Neural crest cell (in vitro differentiated cells): ENCODE measurements at places on chromosomes 3 and 15. TPM values are rescaled to one million over a fixed set of nuclear protein-coding genes. Genes with fewer than 3 reads are reported as not detected.

DNA sequence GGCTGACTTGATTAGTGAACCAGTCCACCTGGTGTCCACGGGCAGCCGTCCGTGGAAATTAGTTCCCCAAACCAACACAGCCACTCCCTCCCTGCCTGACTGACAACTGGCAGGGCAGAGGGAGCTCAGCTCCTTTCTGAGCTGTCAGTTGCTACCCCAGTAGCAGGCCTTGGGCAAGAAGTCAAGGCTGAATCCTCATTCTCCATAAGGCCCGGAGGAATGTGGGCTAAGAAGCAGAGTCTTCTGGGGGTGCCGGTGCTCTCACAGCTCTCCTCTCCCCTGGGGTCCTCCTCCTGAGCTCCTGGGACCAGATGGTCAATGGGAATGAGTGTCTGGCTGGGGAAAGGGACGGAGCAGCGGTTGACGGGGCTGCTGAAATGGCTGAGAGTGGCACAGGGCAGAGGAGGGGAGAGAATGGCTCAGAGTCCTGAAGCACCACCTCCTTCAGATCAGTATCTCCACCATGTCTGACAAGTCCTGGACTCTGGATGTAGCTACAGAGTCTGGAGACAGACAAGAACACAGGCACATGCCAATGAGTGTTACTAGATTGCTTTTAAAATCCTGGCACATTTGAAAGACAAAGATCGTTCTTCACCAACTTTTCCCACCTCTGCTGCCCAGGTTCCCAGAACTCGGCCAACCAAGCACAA is 16.9 kb downstream of the AMOTL2 start:
- no peaks in the 10 kb centered on the region for H3K27me3 ChIP-seq
- H3K36me3 ChIP-seq: peaks cover 27% of the 10 kb centered on the region
- no peak for DNase-seq

The SPESP1 gene
- not detected in 2 replicates for total RNA-seq

DNA sequence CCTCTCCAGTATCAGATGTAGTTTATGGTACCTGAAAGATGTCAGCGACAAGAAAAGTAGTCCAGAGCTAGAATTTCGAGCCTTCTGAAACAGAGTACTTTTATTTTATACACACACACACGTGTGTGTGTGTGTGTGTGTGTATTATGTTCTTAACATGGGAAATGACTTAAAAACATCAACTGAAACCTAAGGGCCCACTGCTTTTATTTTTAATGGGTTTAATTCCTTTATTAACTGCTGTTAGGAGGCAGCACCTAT is 1.9 kb downstream of the TCF12 start:
- DNase-seq: no peak
- H3K27ac ChIP-seq: peak overlapping the region; percentile 92
- H3K27me3 ChIP-seq: no peaks in the 10 kb centered on the region
- peak overlapping the region; percentile 95 for H3K4me3 ChIP-seq

The P3H2 gene
- total RNA-seq: 2.0 and 4.1 TPM in 2 replicates

The POLR2H gene
- 94.5 and 98.9 TPM in 2 replicates for total RNA-seq

- H3K4me1 ChIP-seq: peaks cover 22% of the 10 kb centered on the region
- no peaks in the 10 kb centered on the region for H3K36me3 ChIP-seq
- no peak overlapping the region for H3K4me3 ChIP-seq
- DNase-seq: no peak
- no peak overlapping the region for H3K27ac ChIP-seq
Measured at GRCh38 chr15:75776065-75776423, 63.4 kb upstream of the CSPG4 start.

DNA sequence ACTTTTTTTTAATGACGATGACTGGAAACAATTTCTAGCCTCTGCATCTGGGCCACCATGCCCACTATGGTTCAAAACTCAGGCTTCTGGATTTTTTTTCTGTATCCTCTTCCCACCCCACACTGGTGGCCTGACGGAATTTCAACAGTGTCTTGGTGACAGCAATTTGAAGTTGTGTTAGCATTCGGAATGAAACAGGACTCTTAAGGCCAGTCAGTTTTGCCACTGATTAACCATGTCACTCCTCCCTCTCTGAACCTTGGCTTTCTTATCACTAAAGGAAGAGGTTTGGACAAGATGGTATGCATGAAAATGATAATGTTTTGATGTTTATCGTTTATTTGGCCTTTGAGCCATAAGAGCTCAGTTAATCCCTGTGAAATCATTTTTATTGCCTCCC is 41.6 kb upstream of the BDH1 start:
- no peak overlapping the region for H3K27ac ChIP-seq
- DNase-seq: no peak
- H3K4me1 ChIP-seq: peaks cover 8% of the 10 kb centered on the region

- H3K4me3 ChIP-seq: no peak overlapping the region
- no peaks in the 10 kb centered on the region for H3K27me3 ChIP-seq
- H3K27ac ChIP-seq: no peak overlapping the region
- no peaks in the 10 kb centered on the region for H3K36me3 ChIP-seq
Measured at GRCh38 chr15:35580606-35581005, 34.6 kb upstream of the DPH6 start.

- H3K4me1 ChIP-seq: peaks cover 31% of the 10 kb centered on the region
- no peak for DNase-seq
- H3K36me3 ChIP-seq: peaks cover 4% of the 10 kb centered on the region
- no peaks in the 10 kb centered on the region for H3K27me3 ChIP-seq
- no peak overlapping the region for H3K4me3 ChIP-seq
Measured at GRCh38 chr15:90550919-90551318, 21.2 kb downstream of the CRTC3 start.
